ENCODE measurements at places on chromosomes 16 and 17.

GRCh38 chr16:81499576-81500380 is 55.2 kb downstream of the CMIP start:
- DNase-seq = no peak

DNA sequence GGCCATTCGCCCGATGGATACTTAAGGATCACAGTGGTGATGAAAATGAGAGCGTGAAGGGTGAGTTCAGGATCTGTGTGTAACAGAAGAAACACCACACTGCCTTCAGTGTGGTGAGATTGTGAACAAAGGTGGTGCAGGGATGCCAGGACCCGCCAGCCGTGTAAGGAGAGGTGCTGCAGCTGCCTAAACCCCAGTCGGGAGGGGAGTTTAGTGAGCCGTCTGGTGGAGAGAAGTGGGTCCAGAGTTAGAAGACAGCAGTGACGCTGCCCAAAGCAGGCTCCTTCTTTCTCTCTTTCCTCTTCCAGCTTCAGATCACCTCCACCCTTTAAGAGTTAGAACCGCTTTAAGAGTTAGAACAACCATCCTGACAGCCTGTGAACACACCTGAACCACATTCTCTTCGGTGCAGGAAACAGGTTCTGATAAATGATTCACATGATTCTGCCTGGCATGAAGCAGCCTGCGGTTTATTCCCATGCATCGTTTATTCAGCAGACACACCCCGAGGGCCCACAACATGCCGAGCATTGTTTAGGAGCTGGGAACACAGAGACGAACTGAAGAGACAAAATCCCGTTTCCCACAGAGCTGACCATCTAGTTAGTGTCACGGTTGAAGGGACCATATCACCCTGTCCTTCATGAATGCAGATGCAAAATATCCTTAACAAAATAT is 84.0 kb upstream of the DNAH17 start:
- no peak for DNase-seq

- DNase-seq = no peak
Measured at GRCh38 chr16:30346286-30346685, 8.8 kb downstream of the CD2BP2 start.

DNA sequence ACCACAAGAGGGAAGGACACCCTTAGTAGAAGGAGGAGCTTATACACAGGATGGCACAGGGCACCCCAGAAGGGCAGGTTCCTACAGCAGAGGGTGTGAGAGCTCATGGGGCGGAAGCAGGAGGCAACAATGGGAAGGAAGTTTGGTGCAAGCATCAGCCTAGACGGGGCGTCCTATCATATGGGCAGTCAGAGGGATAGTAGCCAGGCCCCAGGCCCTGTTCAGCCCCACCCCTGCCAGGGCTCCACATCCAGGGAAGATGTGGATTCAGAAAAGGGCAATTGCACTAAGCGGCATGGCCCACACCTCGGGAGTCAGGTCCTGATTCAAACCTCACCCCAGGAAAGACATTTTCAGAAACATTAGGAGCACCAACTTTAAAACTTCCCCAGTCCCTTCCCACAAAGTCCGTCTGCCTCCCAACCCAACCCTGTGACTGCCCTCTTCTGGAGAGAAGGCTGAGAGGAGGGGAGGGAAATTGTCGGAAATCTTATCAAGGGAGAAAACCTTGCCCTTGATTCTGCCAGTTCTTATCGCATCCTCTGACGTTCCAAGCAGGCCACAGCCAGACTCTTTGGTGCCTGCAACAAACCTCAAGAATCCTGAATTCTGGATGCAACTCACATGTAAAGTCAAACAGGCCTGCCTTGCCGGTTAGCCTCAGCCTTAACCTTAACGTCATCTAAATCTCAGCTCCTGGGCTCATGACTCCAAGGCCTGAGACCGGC is 198.8 kb upstream of the CDH5 start:
- no peak for DNase-seq

DNA sequence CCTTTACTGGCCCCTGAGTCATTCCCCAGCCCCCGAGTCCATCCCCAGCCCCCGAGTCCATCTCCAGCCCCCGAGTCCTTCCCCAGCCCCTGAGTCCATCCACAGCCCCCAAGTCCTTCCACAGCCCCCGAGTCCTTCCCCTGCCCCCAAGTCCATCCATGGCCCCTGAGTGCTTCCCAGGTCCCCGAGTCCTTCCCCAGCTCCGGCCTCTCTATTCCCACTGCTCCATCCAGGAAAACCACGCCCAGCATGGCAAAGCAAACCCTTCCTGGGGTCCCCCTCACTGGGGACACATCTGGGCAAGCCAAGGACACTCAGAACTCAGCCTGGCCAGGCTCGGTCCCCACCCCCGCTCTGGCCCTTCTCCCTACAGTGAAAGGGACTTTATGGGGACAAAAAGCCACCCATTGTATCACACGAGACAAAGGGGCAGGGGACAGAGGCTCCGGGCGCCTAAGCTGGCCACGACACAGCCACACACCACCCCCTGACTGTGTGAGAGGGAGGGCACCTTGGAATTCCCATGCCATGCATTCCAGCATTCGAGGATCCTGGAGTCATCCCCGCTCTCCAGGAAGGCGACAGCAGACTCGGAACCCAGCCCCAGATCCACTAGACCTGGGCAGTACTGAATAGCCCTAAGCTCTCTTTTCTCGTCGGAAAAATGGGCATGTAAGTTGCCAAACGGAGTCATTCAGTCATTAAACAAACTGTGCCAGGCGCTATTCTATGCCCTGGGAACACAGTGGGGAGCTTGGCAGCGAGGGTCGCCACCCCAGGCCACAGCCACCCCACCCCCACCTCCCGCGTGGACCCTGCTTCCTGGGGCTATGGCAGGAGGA is 14.0 kb downstream of the PLLP start:
- no peak for DNase-seq

GRCh38 chr16:65688301-65688700 is 566.4 kb upstream of the CDH11 start:
- DNase-seq = no peak

Measured in NCI-H2081 treated with DMSO at 0.1 percent for 48 hours (cell line).